Diencephalon (tissue), 1 donor: ENCODE measurements at places on chromosomes 3 and 15. TPM values are rescaled to one million over a fixed set of nuclear protein-coding genes. Genes with fewer than 3 reads are reported as not detected.

TTBK2 gene
- total RNA-seq: 44.5 TPM

IL20RB gene
- 0.92 TPM for total RNA-seq

CTXN2 gene
- 1.6 TPM for total RNA-seq

SERPINI2 gene
- 3.7 TPM for total RNA-seq

NR1I2 gene
- 0.23 TPM for total RNA-seq

HACD2 gene
- total RNA-seq: 55.6 TPM

SEMA3F gene
- 7.8 TPM for total RNA-seq

TRAT1 gene
- total RNA-seq: not detected

GPR149 gene
- 22.1 TPM for total RNA-seq

AADACL2 gene
- total RNA-seq: not detected

TMC3 gene
- total RNA-seq: 0.23 TPM

TTLL13 gene
- not detected for total RNA-seq

FANCD2OS gene
- not detected for total RNA-seq

TGM4 gene
- not detected for total RNA-seq

MED12L gene
- total RNA-seq: 23.8 TPM

SPINK8 gene
- not detected for total RNA-seq

NEDD4 gene
- 8.8 TPM for total RNA-seq

KNL1 gene
- total RNA-seq: 12.0 TPM

TMEM158 gene
- 18.9 TPM for total RNA-seq

TMIE gene
- 1.6 TPM for total RNA-seq

METTL6 gene
- total RNA-seq: 82.4 TPM

C3orf22 gene
- total RNA-seq: not detected
